ENCODE measurements at places on chromosomes 2 and 18.

DNA sequence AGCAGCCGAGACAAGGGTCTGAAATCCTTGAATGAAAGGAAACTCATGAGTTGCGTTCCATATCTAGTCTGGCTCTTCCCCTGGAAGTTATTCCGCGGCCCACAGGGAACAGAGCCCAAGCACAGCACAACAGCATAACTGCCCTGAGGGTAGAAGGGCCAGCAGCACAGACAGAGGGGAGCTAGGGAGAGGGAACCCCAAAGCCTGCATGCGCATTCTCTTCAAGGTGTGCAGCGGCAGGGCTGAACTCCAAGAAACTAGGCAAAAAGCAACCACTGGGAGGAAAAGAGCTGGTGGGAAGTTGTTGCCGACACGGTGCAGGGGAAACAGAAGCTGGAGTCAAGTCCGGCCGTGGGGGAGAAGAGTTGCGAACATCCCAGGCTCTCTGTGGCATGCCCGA, 11.8 kb downstream of the GPR148 start:
- DNase-seq: no peak
- no peaks in the 10 kb centered on the region for H3K4me1 ChIP-seq
- H3K4me3 ChIP-seq: no peak overlapping the region
- no peaks in the 10 kb centered on the region for H3K27me3 ChIP-seq
- no peaks in the 10 kb centered on the region for H3K36me3 ChIP-seq

- H3K4me1 ChIP-seq: peaks cover 17% of the 10 kb centered on the region
- H3K27ac ChIP-seq: no peak overlapping the region
- peaks cover 4% of the 10 kb centered on the region for H3K27me3 ChIP-seq
- no peak for DNase-seq
Measured at GRCh38 chr2:221572821-221573429, 821 bp upstream of the EPHA4 start.

DNA sequence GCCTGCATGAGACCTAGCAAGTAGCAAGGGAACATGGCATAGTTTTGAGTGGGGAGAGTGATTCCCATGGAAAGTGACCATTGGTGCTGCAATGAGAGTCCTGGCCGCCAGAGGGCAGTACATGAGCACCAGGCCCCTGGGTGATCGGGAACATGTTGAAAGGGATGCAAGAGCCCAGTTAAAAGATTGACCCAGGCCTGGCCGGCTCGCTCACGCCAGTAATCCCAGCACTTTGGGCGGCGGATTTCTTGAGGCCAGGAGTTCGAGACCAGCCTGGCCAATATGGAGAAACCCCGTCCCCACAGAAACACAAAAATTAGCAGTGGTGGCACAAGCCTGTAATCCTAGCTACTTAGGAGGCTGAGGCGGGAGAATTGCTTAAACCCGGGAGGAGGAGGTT, 22.2 kb downstream of the FAP start:
- H3K27me3 ChIP-seq: no peaks in the 10 kb centered on the region
- no peaks in the 10 kb centered on the region for H3K4me1 ChIP-seq
- H3K4me3 ChIP-seq: no peak overlapping the region
- H3K27ac ChIP-seq: no peak overlapping the region
- no peaks in the 10 kb centered on the region for H3K36me3 ChIP-seq
- DNase-seq: peak; percentile 34

- peak; percentile 28 for DNase-seq
- no peak overlapping the region for H3K27ac ChIP-seq
- no peaks in the 10 kb centered on the region for H3K4me1 ChIP-seq
- no peaks in the 10 kb centered on the region for H3K27me3 ChIP-seq
Measured at GRCh38 chr18:35588995-35589394, 7.5 kb downstream of the GALNT1 start.

DNA sequence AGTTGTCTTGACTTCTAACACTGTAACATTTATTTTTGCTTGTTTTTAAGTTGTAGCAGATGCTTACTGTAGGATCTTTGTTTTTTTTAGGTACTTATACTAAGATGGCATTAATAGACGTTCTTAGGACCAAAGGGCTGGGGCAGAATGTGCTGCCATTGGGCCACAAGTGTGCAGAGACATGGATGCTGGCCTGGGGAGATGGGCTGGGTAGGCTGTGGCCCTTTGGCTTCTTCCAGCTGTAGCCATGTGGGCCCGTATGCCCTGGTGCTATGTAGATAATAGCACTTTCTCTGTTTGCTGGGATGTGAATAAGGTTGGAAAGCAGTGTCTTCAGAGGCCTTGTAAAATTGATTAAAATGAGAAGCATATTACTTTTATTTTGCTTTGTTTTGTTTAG, 18.8 kb downstream of the RAB31 start:
- DNase-seq: no peak
- H3K4me1 ChIP-seq: no peaks in the 10 kb centered on the region
- H3K4me3 ChIP-seq: no peak overlapping the region
- no peak overlapping the region for H3K27ac ChIP-seq
- H3K36me3 ChIP-seq: no peaks in the 10 kb centered on the region

- H3K4me3 ChIP-seq: no peak overlapping the region
- no peak for DNase-seq
- no peaks in the 10 kb centered on the region for H3K27me3 ChIP-seq
- no peak overlapping the region for H3K27ac ChIP-seq
- no peaks in the 10 kb centered on the region for H3K4me1 ChIP-seq
Measured at GRCh38 chr18:27713738-27714095, 463.2 kb downstream of the CDH2 start.

GRCh38 chr2:133378928-133379549, 189.2 kb downstream of the NCKAP5 start:
- no peak overlapping the region for H3K27ac ChIP-seq
- no peaks in the 10 kb centered on the region for H3K27me3 ChIP-seq
- no peak for DNase-seq
- H3K36me3 ChIP-seq: no peaks in the 10 kb centered on the region
- no peak overlapping the region for H3K4me3 ChIP-seq

GRCh38 chr2:237569041-237569440, 2.7 kb downstream of the PRLH start:
- H3K4me3 ChIP-seq: no peak overlapping the region
- H3K27ac ChIP-seq: no peak overlapping the region
- H3K36me3 ChIP-seq: no peaks in the 10 kb centered on the region

DNA sequence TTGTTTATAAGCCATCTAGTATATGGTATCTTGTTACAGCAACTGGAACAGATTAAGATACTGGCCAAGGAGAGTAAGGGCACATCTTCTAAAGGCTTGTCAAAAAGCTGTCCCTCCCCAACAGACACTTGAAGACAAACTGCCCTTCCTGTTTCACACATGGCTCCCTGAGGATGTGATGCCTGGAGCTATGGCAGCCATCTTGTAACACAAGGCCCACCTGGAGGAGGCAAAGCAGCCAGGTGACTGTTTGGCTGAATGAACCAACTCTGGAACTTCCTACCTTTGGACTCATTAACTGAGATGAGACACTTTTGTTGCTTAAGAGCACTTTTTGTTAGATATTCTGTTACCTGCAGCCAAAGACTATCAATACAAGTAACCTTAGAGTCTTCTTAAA, 54.4 kb downstream of the SNORC start:
- H3K4me3 ChIP-seq: no peak overlapping the region
- no peak for DNase-seq
- H3K36me3 ChIP-seq: no peaks in the 10 kb centered on the region
- no peak overlapping the region for H3K27ac ChIP-seq
- no peaks in the 10 kb centered on the region for H3K4me1 ChIP-seq

DNA sequence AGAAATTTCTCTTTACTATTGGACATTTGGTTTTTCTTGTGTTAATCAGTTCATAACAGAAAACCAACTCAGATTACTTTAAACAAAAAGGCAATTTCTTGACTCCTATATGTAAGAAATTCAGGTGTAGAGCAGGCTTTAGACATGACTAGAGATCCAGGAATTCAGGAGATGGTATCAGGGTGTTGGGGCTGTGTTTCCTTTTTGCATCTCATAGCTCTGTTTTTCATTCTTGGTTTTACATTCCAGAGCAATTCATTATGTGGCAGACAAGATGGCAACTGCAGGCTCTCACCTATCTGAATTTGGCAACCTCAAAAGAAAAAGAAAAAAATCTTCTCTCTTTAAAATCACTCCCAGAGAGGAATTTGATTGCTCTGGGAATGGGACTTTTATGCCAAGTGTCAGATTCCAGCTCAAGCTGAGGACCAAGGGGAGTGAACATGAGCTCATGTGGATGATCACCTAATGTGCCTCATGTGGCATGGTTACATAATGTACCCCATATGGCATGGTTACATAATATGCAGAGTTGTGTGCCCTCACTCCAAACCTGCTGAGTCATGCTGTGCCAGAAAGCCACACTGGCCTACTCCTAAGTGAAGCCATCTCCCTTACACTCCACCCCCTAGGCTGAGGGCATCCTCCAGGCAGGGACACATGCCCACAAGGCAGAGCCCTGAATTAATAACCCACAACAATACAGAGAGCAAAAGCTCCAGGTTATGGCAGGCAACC, 282.7 kb downstream of the MBD2 start:
- no peaks in the 10 kb centered on the region for H3K4me1 ChIP-seq
- no peak overlapping the region for H3K4me3 ChIP-seq
- no peak for DNase-seq
- no peak overlapping the region for H3K27ac ChIP-seq
- H3K36me3 ChIP-seq: no peaks in the 10 kb centered on the region

GRCh38 chr18:48050176-48050575, 119.7 kb upstream of the SMAD2 start:
- no peak overlapping the region for H3K27ac ChIP-seq
- H3K27me3 ChIP-seq: no peaks in the 10 kb centered on the region
- no peak overlapping the region for H3K4me3 ChIP-seq
- H3K4me1 ChIP-seq: no peaks in the 10 kb centered on the region
- DNase-seq: no peak

GRCh38 chr2:151681051-151681450, 53.2 kb downstream of the NEB start:
- H3K4me1 ChIP-seq: no peaks in the 10 kb centered on the region
- no peak for DNase-seq
- H3K27me3 ChIP-seq: no peaks in the 10 kb centered on the region
- H3K27ac ChIP-seq: no peak overlapping the region

- H3K4me3 ChIP-seq: no peak overlapping the region
- H3K36me3 ChIP-seq: no peaks in the 10 kb centered on the region
- H3K27me3 ChIP-seq: no peaks in the 10 kb centered on the region
- H3K27ac ChIP-seq: no peak overlapping the region
- no peaks in the 10 kb centered on the region for H3K4me1 ChIP-seq
Measured at GRCh38 chr18:43601432-43601831, 324.1 kb upstream of the SYT4 start.

GRCh38 chr2:112661656-112662305, 16.0 kb downstream of the SLC20A1 start:
- H3K4me3 ChIP-seq: no peak overlapping the region
- peaks cover 45% of the 10 kb centered on the region for H3K36me3 ChIP-seq
- no peak for DNase-seq
- H3K4me1 ChIP-seq: peaks cover 22% of the 10 kb centered on the region
- no peaks in the 10 kb centered on the region for H3K27me3 ChIP-seq

- no peaks in the 10 kb centered on the region for H3K27me3 ChIP-seq
- no peak for DNase-seq
- no peak overlapping the region for H3K4me3 ChIP-seq
- no peaks in the 10 kb centered on the region for H3K4me1 ChIP-seq
Measured at GRCh38 chr2:14817848-14818247, 185.3 kb downstream of the LRATD1 start.

DNA sequence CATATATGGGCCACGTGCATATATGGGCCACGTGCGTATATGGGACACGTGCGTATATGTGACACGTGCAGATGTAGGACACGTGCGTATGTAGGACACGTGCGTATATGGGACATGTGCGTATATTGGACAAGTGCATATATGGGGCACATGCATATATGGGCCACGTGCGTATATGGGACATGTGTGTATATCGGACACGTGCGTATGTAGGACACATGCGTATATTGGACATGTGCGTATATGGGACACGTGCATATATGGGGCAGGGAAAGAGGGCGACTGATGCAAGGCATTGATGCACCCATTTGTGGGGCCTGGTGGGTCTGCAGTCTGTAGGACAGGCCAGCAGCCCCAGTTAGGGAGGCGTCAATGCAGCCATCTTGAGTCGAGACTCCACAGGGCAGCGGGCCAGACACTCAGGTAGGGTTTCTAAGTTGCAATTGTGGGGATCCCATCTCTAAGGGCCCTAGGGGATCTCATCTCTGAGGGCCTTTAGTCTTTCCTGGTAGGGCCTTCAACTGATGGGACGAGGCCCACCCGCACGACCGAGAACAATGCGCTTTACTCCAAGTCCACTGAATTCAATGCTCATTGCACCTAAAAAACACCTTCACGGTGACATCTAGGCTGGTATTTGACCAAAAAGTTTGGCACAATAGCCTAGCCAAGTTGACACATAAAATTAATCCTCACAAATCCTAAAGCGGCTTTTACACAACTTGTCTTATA, 92.3 kb upstream of the ZNF516 start:
- H3K4me1 ChIP-seq: peaks cover 7% of the 10 kb centered on the region
- H3K27me3 ChIP-seq: no peaks in the 10 kb centered on the region
- no peak overlapping the region for H3K27ac ChIP-seq
- H3K4me3 ChIP-seq: no peak overlapping the region
- no peaks in the 10 kb centered on the region for H3K36me3 ChIP-seq
- no peak for DNase-seq

GRCh38 chr2:3175568-3175955, 202.1 kb downstream of the EIPR1 start:
- no peak for DNase-seq
- no peaks in the 10 kb centered on the region for H3K36me3 ChIP-seq
- no peak overlapping the region for H3K4me3 ChIP-seq
- no peaks in the 10 kb centered on the region for H3K4me1 ChIP-seq
- H3K27ac ChIP-seq: no peak overlapping the region

- H3K27ac ChIP-seq: no peak overlapping the region
- no peak overlapping the region for H3K4me3 ChIP-seq
- no peak for DNase-seq
- no peaks in the 10 kb centered on the region for H3K27me3 ChIP-seq
- H3K4me1 ChIP-seq: no peaks in the 10 kb centered on the region
Measured at GRCh38 chr18:54679318-54680149, 88.5 kb downstream of the DYNAP start.

DNA sequence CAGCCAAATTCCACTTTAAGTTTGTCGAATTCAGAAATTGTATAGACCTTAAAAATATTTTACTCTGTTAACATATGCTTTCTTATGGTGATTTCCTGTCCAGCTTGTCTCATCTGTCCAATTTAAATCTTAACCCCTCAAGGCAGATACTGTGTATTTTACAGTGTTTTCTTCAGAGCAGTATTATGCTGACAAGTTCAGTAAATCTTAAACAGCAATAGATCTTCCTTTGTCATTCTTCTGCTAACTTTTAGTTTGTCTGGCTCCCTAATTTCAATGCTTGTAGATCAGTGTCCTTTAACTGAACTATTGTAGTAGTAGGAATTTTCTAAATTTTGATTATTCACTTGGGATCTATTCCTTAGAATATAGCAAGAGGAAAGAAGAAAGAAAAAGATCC, 52.8 kb upstream of the MEIS1 start:
- H3K36me3 ChIP-seq: no peaks in the 10 kb centered on the region
- no peaks in the 10 kb centered on the region for H3K4me1 ChIP-seq
- H3K4me3 ChIP-seq: no peak overlapping the region
- no peaks in the 10 kb centered on the region for H3K27me3 ChIP-seq

GRCh38 chr2:37829616-37830395, 95.3 kb upstream of the RMDN2 start:
- H3K4me1 ChIP-seq: no peaks in the 10 kb centered on the region
- no peak overlapping the region for H3K4me3 ChIP-seq
- no peaks in the 10 kb centered on the region for H3K27me3 ChIP-seq
- H3K27ac ChIP-seq: no peak overlapping the region
- H3K36me3 ChIP-seq: no peaks in the 10 kb centered on the region
- no peak for DNase-seq
